ENCODE measurements at places on chromosomes 13 and 19.
A peak's percentile ranks its signal among the peaks of the same experiment; 100 is the strongest.

- DNase-seq = no peak
Measured at GRCh38 chr19:47564081-47564480, 8.9 kb downstream of the ZNF541 start.

- DNase-seq = no peak
Measured at GRCh38 chr13:81442904-81443303, 1102.0 kb upstream of the SPRY2 start.

DNA sequence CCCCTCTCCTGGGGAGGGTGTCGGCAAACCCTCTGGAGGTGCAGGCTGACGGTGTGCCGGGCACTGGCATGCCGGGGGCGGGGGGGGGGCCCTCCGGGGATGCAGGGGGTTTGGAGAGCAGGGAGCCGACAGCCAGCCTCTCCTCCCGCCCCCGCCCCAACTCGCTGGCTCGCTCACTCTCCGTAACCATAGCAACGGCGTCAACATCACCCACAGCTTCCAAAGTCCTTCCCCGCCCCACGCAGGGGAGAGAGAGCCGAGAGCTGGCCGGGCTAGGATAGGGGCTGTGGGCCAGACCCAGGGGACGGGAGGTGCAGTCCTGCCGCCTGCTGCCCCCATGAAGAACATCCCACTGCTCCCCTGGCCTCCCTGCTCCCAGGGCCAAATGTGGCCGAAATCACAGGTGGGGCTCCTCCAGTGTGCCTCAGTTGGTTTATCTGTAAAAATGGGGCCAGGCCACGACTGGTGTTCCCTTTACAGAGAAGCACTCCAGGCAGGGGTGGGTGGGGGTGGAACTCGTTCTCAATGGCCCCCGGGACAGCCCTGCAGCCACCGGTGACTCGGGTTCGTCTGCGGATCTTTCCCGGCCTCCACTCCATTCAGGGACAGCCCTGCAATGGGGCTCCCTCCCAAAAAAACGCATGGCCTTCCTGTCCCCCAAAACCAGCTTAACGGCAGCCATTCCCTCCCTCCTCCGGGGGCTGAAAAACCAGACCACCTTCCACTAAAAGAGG is 3.2 kb downstream of the KLF16 start:
- DNase-seq = no peak

GRCh38 chr19:29690842-29691241 is 24.2 kb downstream of the C19orf12 start:
- peak; percentile 56 for DNase-seq

DNA sequence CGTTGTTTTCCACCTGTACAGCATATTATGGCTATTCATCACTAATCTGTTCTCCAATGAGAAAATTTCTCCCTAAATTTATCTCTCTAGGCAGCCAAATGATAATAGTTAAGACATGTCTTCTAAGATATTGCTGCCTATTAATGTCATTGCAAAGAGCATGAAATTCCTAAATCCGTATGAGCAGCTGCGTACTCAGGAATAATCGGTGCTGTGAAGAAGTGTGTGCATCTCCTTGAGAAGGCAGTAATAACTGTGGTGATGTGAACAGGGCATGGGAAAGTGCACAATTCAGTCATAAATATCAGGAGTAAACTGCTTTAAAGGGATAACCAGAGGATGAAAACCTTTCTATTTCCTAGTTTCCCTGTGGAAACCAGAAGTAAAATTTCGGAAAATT is 112.2 kb downstream of the SLITRK5 start:
- DNase-seq = no peak

- DNase-seq = no peak
Measured at GRCh38 chr19:32173836-32174235, 171.6 kb upstream of the ZNF507 start.

- no peak for DNase-seq
Measured at GRCh38 chr19:6589711-6590257, 1.2 kb downstream of the CD70 start.

DNA sequence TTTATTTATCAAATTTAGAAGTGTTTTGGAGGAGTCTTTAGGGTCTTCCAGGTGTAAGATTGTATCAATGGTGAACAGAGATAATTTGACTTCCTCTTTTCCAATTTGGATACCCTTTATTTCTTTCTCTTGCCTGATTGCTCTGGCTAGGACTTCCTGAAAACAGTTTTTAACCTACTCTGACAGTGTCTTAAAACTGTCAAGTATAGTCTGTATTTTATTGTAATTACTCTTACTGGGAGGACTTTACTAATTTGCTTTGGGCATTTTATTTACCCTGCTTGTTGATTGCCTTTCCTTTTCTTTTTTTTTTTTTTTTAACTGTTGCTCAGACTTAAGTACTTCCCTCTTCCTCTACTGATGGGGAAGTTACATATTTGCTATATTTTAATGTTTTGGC is 81.3 kb downstream of the URI1 start:
- no peak for DNase-seq

DNA sequence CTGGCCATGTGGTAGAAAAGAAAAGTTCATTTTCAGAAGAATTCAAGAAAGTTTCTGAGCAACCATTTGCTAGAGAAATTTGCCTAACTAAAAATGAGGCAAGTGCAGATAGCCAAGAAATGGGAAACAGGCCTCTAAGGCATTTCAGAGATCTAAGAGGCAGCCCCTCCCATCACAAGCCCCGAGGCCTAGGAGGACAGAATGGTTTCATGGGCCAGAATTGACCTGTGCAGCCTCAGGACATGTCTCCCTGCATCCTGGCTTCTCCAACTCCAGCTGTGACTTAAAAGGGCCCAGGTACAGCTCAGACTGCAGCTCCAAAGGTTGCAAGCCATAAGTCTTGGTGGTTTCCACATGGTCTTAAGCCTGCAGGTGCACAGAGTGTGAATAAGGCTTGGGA is 3.3 kb upstream of the ZNF546 start:
- DNase-seq = no peak

Measured in activated CD4-positive, alpha-beta T cell treated with anti-CD3 and anti-CD28 coated beads, Interleukin-2, amount 50 U/mL, for 24 hours (primary cell).